ENCODE measurements at places on chromosomes 2 and 18. TPM values are rescaled to one million over a fixed set of nuclear protein-coding genes. Genes with fewer than 3 reads are reported as not detected.

GRCh38 chr2:134205087-134205486, 48.8 kb upstream of the MGAT5 start:
- no peak for DNase-seq
- no peaks in the 10 kb centered on the region for H3K27me3 ChIP-seq
- no peak overlapping the region for H3K27ac ChIP-seq
- H3K36me3 ChIP-seq: no peaks in the 10 kb centered on the region
- peaks cover 29% of the 10 kb centered on the region for H3K4me1 ChIP-seq
- no peak overlapping the region for H3K4me3 ChIP-seq

DNA sequence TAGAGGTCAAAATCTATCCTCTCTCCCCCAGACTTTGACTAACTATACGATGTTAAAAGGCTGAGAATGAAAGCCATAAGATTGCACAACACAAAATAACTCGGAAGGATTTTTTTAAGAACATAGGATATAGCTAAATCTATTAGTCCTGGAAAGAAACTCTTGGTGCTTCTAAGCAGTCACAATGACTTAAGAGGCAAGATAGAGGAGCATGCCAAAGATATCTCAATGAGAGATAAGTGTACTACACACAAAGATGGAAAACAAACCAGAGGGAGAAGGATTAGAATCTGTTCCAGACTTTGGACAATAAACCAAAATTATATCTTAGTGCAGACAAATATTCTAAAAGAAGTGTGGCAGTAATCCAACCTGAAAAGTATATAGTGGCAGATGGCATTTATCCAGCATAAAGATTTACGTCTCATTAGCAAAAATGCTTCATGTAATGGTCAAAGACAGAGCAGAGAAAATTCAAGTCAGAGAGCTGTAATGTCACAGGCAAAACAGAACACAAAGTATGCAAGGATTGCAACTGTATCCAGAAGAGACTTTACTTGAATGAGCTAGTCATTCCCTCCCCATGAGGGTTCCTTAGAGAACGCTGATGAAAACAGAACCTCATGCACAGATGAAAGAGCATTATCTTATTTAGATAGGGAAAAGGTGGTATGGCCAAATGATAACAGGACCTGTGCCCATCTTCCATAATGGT, 28.8 kb upstream of the EVA1A start:
- DNase-seq: no peak
- H3K27me3 ChIP-seq: no peaks in the 10 kb centered on the region
- no peak overlapping the region for H3K4me3 ChIP-seq
- no peak overlapping the region for H3K27ac ChIP-seq
- no peaks in the 10 kb centered on the region for H3K4me1 ChIP-seq

MROH2A gene
- not detected for total RNA-seq

GRCh38 chr2:242054406-242054805, 184.9 kb downstream of the RTP5 start:
- H3K36me3 ChIP-seq: no peaks in the 10 kb centered on the region
- peaks cover 39% of the 10 kb centered on the region for H3K27me3 ChIP-seq
- no peak overlapping the region for H3K4me3 ChIP-seq

ATIC gene
- total RNA-seq: 95.1 TPM

DNA sequence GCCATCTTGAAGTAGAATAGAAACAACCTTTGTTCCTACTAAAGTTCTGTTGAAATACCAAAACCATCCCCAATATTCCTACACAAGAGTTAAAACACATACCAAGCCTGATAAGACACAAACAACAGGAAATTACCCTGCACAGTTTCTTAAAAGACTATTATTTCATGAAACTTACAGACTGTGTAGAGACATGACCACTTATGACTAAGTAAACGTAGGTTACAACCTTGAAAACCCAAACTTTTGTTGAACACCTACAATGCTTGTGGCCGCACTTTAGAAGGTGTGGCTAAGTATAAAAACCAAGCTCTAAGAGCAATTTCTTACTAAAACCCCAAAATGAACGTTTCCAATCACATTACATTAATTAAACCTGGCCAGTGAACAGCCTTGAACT, 2.0 kb downstream of the SMAD2 start:
- H3K4me1 ChIP-seq: peaks cover 48% of the 10 kb centered on the region
- H3K4me3 ChIP-seq: no peak overlapping the region
- H3K27me3 ChIP-seq: no peaks in the 10 kb centered on the region
- DNase-seq: no peak
- peak overlapping the region; percentile 4 for H3K27ac ChIP-seq

DNA sequence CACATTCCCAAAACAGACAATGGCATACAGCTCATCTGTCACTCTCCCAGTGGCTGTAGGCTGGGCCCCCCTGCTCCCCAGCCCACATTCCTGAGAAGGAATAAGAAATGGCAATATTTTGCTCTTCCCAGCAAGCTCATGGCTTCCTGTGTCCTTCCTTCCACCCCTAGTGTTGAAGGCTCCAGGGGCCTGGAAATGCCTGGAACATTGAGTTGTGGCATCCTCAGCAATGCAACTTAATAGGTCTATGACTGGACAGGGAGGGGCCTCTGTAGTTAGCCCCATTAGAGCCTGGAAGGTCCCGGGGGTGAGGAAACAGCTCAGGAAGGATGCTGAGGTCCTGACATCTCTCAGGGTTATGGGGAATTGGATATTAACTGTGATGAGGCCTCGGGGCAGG, 3.3 kb downstream of the KIF3C start:
- no peak overlapping the region for H3K27ac ChIP-seq
- peaks cover 2% of the 10 kb centered on the region for H3K4me1 ChIP-seq
- no peak for DNase-seq
- H3K27me3 ChIP-seq: peaks cover 9% of the 10 kb centered on the region
- no peaks in the 10 kb centered on the region for H3K36me3 ChIP-seq

DNA sequence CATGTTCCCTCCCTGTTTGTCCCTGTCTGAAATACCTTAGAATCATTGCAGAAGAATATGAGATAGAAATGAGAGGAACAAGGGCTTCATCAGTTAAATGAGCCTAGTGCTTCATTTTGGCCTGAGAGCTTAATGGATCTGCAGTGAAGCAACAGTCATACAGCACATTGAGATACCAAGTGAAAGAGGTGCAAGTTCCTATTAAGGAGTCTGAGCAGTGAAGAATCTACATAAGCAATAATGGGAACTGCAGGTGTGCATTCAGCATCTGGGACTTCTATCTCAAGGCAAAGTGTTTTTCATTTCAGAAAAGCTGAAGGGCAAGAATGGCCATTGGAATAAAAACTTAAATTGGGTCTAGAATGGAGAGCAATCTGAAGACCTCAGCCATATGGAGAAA, 323.2 kb upstream of the SLC39A10 start:
- no peaks in the 10 kb centered on the region for H3K4me1 ChIP-seq
- H3K4me3 ChIP-seq: no peak overlapping the region
- no peaks in the 10 kb centered on the region for H3K36me3 ChIP-seq
- DNase-seq: no peak

SPP2 gene
- total RNA-seq: not detected

DNA sequence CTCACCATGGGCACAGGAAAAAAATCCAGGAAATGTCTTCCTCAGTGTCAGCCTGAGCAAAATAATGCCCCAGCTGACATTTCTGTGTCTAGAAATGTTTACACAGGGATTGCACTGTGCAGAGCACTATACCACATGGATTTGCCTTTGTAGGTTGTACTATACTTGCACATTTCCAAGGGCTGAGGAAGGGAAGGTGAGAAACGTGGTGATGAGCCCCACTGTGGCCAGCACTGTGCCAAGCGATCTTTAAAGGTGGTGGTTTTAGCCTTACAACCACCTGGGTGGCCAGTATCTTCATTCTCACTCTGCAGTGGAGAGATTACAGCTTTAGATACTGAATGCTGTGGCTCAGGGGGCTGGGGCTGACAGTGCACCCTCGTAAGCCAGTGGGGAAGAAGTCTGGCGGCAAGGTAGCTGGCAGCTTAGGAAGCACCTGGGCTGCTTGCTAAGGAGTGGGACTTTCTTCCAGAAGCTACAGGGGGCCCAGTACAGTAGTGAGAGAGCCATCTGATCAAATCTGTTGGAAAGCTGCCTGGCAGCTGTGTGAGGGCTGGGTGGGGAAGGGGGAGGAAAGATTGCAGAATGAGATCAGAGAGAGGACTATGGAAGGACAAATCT, 81.4 kb upstream of the MSH2 start:
- H3K36me3 ChIP-seq: no peaks in the 10 kb centered on the region
- H3K4me3 ChIP-seq: no peak overlapping the region
- no peaks in the 10 kb centered on the region for H3K4me1 ChIP-seq

TYMS gene
- 3.3 TPM for total RNA-seq

DNA sequence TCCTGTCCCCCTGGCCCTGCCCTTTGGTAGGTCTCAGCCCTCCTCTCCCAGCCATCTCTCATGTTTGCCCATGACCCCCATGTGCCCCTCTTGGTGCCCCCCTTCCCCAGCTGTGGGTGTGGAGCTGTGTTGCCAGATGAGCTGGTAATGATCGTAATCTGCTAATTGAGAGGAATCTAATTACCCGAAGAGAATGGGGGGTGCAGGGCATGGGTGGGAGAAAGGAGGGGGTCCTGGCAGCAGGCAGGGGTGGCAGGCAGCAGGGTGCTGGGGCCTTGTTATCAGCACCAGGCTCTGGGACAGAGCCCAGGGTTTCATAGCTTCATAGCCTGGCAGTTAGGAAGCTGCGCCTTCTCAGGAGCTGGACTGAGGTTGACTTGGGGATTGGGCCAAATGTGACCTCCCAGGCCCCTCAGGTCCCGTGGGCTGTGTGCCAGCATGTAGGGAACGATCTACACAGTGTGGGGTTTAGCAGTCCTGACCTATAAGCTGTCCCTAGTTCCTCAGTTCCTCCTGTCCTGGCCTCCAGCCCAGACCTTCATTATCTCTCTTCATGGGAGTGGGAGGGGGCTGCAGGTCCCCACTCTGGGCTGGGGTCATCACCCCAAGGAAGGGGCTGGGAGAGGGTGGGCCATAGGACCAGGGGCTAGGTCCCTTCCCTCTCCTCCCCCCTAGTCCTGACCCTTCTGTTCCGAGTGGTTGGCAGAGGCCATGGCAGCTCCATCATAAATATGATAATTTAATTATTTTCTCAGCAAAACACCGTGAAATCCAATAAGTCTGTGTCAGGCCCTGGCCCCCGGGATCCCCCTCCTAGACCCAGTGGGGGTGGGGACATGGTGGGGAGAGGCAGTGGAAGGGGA, 6.5 kb upstream of the ASIC4 start:
- no peak overlapping the region for H3K27ac ChIP-seq
- no peak overlapping the region for H3K4me3 ChIP-seq
- H3K4me1 ChIP-seq: peaks cover 3% of the 10 kb centered on the region
- peaks cover 8% of the 10 kb centered on the region for H3K27me3 ChIP-seq
- no peak for DNase-seq
- peaks cover 32% of the 10 kb centered on the region for H3K36me3 ChIP-seq

CHRNG gene
- total RNA-seq: not detected

TRIM43B gene
- total RNA-seq: not detected

- no peaks in the 10 kb centered on the region for H3K36me3 ChIP-seq
- no peak overlapping the region for H3K27ac ChIP-seq
- H3K4me3 ChIP-seq: no peak overlapping the region
- no peak for DNase-seq
- no peaks in the 10 kb centered on the region for H3K27me3 ChIP-seq
These were observed 779.2 kb downstream of the CNTNAP5 start for GRCh38 chr2:124804014-124804940.

NT5C1B gene
- not detected for total RNA-seq

- no peaks in the 10 kb centered on the region for H3K4me1 ChIP-seq
- no peak overlapping the region for H3K4me3 ChIP-seq
- no peak for DNase-seq
- H3K36me3 ChIP-seq: no peaks in the 10 kb centered on the region
- no peak overlapping the region for H3K27ac ChIP-seq
- peaks cover 18% of the 10 kb centered on the region for H3K27me3 ChIP-seq
These were observed 15.5 kb downstream of the PXDN start for GRCh38 chr2:1728821-1729220.

DNA sequence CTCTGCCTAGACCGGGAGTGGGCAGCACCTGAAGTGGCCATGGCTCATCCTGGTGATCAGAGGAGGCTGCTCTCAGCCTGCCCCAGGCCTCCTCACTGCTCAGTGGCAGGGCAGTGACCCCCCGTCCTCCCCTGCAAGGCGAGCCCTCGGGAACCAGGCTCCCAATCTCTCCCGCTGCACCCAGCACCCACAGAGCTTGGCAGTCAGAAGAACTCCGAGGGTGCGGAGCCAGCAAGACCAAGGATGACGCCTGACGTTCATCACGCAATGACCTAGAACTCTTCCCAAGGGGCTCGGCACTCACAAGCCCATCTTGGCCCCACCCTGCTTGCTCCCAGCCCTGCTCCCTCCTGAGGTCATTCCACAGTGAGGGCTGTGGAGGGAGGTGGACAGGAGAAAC, 189.8 kb upstream of the SALL3 start:
- H3K4me1 ChIP-seq: no peaks in the 10 kb centered on the region
- H3K27ac ChIP-seq: no peak overlapping the region
- H3K4me3 ChIP-seq: no peak overlapping the region
- DNase-seq: no peak
- no peaks in the 10 kb centered on the region for H3K27me3 ChIP-seq
- H3K36me3 ChIP-seq: no peaks in the 10 kb centered on the region

IER3IP1 gene
- 3.5 TPM for total RNA-seq

DNA sequence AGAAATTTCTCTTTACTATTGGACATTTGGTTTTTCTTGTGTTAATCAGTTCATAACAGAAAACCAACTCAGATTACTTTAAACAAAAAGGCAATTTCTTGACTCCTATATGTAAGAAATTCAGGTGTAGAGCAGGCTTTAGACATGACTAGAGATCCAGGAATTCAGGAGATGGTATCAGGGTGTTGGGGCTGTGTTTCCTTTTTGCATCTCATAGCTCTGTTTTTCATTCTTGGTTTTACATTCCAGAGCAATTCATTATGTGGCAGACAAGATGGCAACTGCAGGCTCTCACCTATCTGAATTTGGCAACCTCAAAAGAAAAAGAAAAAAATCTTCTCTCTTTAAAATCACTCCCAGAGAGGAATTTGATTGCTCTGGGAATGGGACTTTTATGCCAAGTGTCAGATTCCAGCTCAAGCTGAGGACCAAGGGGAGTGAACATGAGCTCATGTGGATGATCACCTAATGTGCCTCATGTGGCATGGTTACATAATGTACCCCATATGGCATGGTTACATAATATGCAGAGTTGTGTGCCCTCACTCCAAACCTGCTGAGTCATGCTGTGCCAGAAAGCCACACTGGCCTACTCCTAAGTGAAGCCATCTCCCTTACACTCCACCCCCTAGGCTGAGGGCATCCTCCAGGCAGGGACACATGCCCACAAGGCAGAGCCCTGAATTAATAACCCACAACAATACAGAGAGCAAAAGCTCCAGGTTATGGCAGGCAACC, 282.7 kb downstream of the MBD2 start:
- no peak for DNase-seq
- no peaks in the 10 kb centered on the region for H3K27me3 ChIP-seq
- no peak overlapping the region for H3K27ac ChIP-seq
- no peaks in the 10 kb centered on the region for H3K36me3 ChIP-seq

LYPD6 gene
- total RNA-seq: not detected

GRCh38 chr2:99801327-99801901, 311.6 kb upstream of the REV1 start:
- no peaks in the 10 kb centered on the region for H3K27me3 ChIP-seq
- DNase-seq: no peak
- no peak overlapping the region for H3K4me3 ChIP-seq

CWC22 gene
- 24.1 TPM for total RNA-seq

- peaks cover 3% of the 10 kb centered on the region for H3K27me3 ChIP-seq
- no peak for DNase-seq
- H3K4me1 ChIP-seq: no peaks in the 10 kb centered on the region
- H3K4me3 ChIP-seq: no peak overlapping the region
These were observed 18.7 kb upstream of the COLEC12 start for GRCh38 chr18:519019-519879.

All from T-cell (primary cell).